ENCODE measurements at places on chromosomes 6 and 20.

DNA sequence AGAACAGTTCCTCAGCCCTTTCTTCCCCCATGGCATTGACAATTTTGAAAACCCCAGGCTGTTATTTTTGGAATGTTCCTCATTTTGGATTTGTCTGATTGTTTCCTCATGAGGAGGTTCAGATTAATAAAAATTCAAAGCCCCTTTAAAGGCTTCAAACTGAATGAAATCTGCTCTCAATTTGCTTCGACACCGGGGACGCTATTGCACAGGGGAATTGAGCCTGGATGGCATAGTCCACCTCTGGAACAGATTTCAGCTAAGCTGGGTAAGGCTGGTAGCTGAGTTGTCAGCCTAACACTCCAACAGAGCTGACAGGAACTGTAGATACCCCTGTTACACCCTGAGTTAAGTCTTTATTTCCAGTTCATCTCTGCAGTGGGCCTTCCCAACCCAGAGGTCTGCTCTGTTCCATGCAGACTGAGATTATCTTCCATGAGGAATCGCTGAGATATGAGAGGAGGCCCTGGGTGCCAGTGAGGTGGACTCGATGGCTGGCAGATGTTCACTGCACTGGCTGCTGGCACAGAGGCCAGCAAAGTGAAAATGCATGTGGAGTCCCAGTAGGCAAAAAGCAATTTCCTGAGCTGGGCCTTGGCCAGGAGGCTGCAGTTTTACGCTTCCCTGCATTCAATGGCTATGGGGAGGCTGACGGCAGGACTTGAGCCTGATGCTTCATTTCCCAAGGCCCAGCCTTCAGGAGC, 73.3 kb upstream of the PAX1 start:
- DNase-seq: no peak

GRCh38 chr6:80639181-80639629, 532.7 kb downstream of the BCKDHB start:
- DNase-seq: no peak

DNA sequence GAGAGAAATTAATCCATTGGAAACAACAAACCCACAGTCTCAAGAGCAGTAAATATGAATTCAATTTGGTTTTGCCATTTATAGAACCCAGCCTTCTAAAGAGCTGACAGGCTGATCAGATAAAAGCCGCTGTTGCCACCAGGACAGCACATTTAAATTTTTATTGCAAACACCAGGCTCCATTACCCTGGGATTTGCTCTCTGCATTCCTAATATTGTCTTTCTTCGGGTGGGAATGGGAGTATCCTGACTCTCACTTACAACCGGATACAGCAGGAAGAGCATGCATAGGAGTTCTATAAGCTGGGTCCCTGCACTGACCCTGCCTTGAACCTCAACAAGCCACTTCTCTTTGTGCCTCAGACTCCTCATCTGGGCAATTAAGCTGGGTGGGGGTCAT, 142.9 kb downstream of the LRFN2 start:
- no peak for DNase-seq

- DNase-seq: no peak
These were observed 1586.7 kb downstream of the HACE1 start for GRCh38 chr6:103273048-103273447.

GRCh38 chr6:15588971-15589634, 73.7 kb downstream of the DTNBP1 start:
- no peak for DNase-seq

DNA sequence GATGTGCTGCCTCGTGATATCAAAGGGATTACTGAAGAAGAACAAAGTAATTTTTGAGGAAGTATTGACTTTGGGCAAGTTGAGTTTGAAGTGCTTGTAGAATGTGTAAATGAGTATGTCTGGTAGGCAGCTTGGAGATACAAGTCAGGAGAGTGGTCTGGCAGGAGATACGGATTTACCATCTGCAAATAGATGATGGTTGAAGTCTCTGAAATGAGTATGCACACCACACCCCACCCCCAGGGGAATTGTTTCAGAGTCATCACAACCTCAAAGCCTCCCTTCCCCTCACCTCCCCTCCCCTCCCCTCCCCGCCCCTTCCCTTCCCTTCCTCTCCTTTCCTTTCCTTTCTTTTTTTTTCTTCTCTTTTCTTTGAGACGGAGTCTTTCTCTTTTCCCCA, 16.4 kb upstream of the MCUR1 start:
- DNase-seq: no peak

DNA sequence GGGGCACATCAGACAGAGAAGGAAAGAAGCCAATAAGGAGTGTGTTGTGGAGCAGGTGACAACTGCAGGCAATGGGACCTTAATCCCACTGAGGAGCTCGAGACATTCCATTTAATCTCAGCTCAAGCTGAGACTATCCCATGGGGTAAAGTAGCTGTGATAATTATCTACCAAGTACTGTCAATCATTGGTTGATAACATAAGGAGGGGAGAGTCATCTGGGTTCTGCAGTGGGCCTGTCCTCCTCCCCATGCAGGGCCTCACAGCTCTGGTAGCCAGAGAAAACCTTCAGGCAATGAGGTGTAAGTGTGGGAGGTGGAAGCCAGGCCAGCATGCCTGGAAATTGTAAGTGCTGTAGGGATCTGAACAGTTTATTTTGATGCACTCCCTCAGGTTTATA, 375.0 kb upstream of the ARID1B start:
- DNase-seq: no peak

DNA sequence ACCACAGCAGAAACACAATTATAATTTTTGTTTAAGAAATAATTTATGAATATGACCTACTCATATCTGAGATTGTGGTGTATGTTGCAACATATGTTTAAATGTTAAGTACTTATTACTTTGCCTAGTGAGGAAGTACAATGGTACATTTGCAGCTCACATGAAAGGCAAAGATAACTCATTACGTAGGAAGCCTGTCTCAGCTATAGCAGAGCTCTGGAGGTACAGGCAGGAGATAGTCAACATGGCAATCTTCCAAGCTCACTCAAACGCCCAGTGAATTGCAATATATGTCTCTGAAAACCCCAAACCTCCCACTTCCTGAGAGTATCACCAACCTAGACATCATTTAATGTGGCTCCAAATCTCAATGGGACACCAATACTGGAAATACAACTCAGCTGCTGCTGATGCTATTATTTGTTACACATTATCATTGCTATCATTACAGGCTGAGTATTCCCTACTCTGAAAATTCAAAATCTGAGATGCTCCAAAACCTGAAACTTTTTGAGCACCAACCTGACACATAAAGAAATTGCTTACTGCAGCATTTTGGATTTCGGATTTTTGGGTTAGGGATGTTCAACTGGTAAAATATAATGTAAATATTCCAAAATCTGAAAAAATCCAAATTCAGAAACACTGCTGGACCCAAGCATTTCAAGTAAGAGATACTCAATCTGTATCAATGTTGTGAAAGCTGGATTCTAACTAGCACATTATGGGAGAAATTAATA, 25.1 kb upstream of the GSTA4 start:
- DNase-seq: no peak

- no peak for DNase-seq
These were observed 910 bp upstream of the ADTRP start for GRCh38 chr6:11779329-11780096.

- no peak for DNase-seq
These were observed 105.6 kb downstream of the ELOVL4 start for GRCh38 chr6:79841577-79842375.

GRCh38 chr20:53698371-53698978, 104.8 kb upstream of the ZNF217 start:
- DNase-seq: no peak

GRCh38 chr6:72461144-72461543, 160.7 kb upstream of the KCNQ5 start:
- DNase-seq: no peak

DNA sequence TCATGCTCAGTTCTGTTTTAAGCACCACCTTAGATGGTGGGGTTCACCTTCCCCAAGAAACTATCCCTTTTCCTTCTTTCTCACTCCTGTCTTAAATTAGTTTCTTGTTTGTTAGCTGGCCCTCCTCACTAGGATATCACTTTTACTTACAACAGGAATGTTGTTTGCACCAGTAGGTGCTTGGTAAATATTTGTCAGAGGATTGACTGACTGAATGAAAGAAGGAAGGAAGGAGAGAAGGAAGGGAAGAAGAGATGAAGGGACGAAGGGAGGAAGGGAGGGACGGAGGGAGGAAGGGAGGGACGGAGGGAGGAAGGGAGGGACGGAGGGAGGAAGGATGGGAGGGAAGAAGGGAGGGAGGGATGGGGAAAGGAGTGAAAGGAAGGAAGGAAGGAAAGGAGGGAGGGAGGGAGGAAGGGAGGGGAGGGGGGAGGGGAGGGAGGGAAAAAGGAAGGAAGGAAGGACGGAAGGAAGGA, 505 bp upstream of the KCNK15 start:
- DNase-seq: no peak

- DNase-seq: no peak
These were observed 192.2 kb downstream of the TBC1D32 start for GRCh38 chr6:121142093-121142492.

DNA sequence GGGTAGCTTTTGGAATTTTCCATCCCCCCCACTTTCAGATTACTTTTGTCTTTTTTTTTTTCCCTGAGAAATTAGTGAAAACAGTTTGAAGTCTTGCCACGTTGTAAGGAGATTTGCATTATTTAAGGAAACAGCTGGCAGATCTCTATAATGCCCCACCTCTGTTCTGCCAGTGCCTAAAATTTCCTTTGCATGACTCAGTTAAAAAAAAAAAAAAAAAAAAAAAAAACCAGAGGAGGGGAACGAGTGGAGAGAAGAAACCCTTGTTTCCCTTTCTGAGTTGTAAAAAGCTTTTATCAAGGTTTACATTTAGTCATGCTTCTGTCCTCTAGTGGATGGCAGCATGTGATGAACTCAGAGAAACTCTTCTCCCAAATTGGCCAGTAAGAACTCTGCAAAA, 33.5 kb downstream of the CARMIL1 start:
- DNase-seq: no peak

GRCh38 chr20:34302312-34302722, 838 bp downstream of the AHCY start:
- DNase-seq: no peak

DNA sequence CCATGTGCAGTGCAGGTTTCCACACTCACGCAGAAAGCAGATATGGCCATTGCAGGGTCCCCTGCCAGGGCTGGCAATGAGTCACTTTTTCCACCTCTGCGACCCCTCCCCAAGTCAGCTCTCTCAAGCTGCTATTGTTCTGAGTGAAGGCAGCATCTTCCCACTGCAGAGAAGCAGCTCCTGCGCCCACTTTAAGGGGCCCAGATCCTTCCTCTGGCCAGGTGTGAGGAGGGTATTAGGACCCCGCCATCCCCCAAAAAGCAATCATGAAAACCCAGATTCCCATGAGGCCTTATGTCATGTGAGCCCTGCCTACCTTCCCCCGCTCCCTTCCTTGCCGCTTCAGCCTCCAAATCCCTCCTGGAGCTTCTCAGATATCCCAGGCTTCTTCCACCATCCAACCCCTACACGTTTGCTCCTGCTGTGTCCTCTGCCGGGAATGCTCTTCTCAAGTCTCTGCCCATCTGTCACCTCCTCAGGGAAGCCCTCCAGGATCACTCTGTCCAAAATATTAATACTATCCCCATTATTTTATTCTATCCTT, 220.3 kb downstream of the NFATC2 start:
- no peak for DNase-seq

- no peak for DNase-seq
These were observed 73.4 kb upstream of the GTSF1L start for GRCh38 chr20:43800186-43800585.

GRCh38 chr6:90687775-90688380, 101.0 kb upstream of the MAP3K7 start:
- DNase-seq: no peak

All from CD4-positive, alpha-beta T cell treated with Interleukin-12 subunit alpha and Interleukin-12 subunit beta, for 1 hour (primary cell).